ENCODE measurements at places on chromosomes 7 and 10.

- DNase-seq = no peak
These were observed 29.0 kb upstream of the MEOX2 start for GRCh38 chr7:15715435-15715834.

- DNase-seq = no peak
These were observed 624.6 kb downstream of the CALN1 start for GRCh38 chr7:71787513-71787912.

DNA sequence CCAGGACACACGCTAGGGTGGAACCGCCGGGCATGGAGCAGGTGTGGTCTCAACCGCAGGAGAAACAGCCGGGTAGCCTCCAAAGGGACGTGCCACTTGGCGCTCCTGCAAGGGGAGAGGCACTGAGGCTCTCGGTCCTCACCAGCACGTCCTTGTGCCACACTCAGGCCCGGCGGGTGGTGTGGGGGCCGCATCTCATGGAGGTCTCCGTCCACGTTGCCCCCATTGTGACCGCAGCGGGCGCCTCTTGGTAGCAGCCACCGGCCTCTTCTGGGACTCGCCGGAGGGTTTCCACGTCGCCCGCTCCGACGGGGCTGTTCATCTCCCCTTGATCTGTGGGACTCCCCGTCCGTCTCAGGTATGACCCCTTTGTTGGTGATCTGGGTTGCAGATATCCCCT is 49.2 kb upstream of the ELFN1 start:
- no peak for DNase-seq

DNA sequence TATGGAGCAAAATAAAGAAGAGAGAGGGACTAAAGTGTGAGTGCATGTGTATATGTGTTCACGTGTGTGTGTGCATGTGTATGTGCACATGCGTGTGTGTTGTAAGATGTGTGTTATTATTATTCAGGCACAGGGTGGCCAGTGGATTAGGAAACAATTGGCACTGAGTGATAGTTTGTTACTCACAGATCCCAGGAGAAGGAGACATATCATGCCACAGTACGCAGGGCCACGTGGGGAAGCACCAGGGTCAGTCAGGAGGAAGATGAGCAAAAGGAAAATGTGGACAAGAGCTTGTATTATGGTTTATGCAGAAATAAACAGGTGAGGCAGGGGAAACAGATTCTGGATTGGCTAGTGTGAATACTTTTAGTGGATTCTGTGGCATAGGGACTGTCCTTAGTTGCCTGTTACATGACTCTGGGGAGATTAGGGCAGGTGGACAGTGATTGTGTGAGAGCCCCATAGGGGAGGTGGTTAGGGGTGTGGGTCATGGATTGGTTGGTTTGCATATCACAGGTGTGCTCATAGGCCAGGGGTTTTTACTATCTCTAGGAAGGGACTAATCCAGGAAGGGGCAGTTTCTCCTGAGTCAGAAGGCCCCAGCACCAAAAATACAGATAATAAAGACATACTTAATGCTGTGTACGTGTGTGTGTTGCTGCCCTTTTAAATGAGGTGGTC is 90.0 kb downstream of the PLXDC2 start:
- no peak for DNase-seq
